BJ (cell line): ENCODE measurements at places on chromosomes 3 and 15.

DNA sequence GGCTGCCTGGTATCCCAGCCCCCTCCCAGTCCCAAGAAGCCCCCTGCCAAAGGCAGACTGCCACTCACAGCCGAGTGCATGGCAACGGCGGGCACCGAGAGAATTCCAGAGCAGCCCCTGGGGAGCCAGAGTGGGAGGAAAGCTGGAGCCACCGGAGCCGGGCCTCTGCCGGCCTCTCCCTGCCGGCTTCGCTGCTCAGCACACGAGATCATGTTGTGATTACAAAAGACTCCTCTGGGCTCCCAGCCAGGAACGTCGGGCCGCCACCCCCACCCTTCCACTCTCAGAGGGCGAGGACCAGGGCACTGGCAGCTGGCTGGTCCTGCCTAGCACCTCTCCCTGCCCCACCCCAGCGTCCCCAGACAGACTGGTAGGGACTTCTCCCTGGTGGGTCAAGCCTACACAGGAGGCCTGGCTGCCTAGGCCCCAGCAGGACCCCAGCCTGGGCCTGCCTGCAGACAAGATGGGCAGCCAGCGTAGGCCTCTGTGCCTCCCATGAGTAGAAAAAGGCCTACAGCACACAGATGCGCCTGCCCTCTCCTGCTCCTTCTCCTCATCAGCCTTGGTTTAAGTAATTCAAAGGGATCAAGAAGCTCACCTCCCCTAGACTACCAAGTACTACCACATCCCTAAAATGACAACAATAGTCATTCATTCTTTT lies at the start of gene CCDC9B:
Gene CCDC9B, minus strand, starts transcription at position 200 of the 661 bp plus-strand sequence. Its CDS starts 120 bp downstream, at position 80.
- DNase-seq = peak; percentile 41

DNA sequence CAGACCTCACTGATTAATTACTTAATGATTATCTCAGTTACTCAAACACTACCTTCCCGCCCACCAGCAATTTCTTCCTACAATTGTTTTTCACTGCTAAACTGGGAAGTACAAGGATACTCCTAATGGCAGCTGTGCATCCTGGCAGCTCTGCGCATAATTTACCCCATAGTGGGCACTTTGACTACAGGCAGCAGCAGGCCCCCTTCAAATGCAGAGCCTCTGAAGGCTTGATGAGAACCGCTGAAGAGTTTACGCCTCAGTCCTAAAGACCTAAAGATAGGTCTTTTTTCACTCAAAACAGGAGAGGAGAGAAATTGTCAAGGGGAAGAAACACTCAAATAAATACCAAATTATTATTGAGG lies 10.7 kb downstream of the CCDC32 start:
- DNase-seq = no peak

- DNase-seq = no peak
Observed at GRCh38 chr3:79162653-79163052, 605.1 kb downstream of the ROBO1 start.

GRCh38 chr3:108228286-108228685 lies 6.1 kb upstream of the IFT57 start:
- DNase-seq = no peak

- no peak for DNase-seq
Observed at GRCh38 chr3:148535001-148535400, 162.7 kb upstream of the AGTR1 start.

DNA sequence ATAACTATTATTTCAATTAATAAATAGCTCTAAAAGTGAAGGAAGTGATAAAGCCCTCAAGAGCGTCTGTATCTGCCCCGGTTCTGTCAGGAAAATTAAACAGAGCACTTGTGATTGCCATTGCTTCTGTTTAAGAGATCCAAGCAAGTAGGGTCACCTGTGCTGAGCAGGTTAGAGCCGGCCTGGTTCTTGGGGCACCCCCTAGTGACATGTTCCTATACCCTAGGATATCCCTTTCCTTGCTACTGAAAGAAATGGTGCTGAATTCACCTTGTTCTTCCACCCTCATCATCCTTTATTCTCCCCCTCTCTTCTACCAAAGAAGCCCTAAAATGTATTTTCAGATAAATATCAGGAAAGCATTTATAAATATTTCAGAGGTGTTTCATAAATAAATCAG lies 323.5 kb downstream of the RORA start:
- DNase-seq = no peak

- DNase-seq = no peak
Observed at GRCh38 chr15:90340345-90340744, 11.7 kb upstream of the ZNF774 start.

- no peak for DNase-seq
Observed at GRCh38 chr15:71683411-71684274, 126.7 kb upstream of the NR2E3 start.

DNA sequence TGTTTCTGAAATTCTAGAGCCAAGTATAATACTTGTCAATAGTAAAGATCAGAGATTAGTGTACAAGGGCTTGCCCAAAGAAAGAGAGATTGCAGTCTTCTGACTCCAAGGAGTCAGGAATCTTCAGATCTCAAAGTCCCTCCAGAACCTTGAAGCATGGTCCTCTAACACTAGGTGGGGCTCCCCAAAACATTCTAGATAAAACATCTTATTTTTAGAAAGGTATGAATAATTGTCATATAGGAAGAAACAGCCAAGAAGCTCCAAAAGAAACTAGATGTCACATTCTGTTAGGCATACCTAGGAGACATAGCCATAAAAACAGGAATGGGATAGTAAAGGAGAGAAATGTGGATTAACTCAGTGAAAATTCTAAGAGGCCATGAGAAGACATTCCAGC lies 10.7 kb downstream of the MUC13 start:
- DNase-seq = no peak

DNA sequence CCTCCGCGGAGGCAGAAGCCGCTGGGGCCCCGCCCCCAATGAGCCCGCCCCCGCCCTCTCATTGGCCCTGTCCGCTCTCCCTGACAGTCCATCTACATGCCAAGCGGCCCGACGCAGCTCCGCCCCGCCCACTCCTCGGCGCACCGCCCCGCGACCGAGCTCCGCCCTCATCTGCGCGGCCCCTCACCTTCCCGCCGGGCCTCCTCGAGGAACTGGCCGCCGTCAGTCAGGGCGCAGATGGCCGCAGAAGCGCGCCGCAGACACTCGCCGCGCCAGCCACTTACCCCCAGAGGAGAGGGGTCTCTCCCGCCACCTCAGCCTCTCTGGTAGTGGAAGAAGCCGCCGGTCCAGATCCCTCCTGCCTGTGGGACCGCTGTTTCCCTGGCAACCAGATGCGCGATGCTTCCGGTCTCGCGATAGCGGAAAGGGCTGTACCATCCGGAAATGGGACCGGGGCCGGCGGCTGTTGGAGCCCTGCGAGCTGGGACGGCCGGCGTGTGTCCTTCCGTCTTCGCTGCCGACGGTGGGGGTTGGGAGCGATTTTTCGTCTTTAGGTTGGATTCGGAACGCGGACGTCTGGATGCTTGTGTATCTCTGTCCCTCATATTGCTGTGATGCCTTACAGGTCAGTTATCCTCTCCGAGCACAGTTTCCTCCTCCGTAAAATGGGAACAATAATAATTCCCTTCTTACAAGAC lies at the start of gene FSIP1:
Gene FSIP1, minus strand, starts transcription at position 401 of the 698 bp plus-strand sequence. CDS start 6,317 bp downstream, outside the sequence.
- peak; percentile 69 for DNase-seq
